ENCODE measurements at places on chromosomes 6 and 20. TPM values are rescaled to one million over a fixed set of nuclear protein-coding genes. Genes with fewer than 3 reads are reported as not detected.

SPEF1 gene
- total RNA-seq = not detected

CTCFL gene
- total RNA-seq = not detected

DNA sequence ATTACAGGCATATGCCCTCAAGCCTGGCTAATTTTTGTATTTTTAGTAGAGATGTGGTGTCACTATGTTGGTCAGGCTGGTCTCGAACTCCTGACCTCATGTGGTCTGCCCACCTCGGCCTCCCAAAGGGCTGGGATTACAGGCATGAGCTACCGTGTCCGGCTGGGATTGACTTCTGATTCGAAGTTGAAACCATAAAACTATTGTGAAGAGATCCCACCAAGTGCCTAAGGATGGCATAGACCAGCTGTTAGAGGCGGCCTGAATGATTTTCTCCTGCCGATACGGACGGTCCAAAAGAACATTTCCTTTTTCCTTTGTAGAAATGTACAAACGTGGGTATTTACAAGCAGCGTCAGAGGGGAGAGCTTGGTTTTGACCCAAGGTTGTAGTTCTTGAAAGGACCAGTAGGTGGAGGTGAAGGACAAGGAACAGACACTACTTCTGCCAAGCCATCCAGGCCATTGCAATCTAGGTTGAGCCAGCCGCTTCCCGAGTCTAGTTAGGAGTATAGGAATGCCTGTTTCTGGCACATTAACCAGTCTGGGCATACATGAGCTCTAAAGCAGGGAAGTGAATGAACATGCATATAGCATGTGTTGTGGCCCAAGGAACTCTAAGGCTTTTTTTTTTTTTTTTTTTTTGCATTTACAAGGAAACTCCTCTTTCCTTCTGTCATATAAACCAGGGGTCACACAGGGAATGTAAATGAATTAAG is 29.0 kb downstream of the MOCS3 start:
- peak; percentile 82 for DNase-seq

DNA sequence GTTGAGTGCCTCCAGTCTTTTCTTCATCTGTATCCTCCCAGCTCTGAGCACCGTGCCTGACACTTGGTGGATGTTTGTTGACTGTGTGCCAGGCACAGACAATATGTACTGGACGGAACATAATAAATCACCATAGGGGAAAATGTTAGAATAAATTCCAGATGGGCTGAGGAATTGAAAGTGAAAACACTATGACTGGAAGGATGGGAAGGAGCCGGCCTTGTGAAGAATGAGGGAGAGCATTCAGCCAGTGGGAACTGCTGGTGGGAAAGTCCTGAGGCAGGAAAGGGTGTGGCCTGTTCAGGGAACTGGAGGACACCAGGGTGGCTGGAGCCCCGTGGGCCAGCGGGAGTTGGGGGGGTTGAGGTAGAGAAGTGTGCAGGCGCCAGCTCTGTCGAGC is 75.4 kb downstream of the MTHFD1L start:
- no peak for DNase-seq

DNA sequence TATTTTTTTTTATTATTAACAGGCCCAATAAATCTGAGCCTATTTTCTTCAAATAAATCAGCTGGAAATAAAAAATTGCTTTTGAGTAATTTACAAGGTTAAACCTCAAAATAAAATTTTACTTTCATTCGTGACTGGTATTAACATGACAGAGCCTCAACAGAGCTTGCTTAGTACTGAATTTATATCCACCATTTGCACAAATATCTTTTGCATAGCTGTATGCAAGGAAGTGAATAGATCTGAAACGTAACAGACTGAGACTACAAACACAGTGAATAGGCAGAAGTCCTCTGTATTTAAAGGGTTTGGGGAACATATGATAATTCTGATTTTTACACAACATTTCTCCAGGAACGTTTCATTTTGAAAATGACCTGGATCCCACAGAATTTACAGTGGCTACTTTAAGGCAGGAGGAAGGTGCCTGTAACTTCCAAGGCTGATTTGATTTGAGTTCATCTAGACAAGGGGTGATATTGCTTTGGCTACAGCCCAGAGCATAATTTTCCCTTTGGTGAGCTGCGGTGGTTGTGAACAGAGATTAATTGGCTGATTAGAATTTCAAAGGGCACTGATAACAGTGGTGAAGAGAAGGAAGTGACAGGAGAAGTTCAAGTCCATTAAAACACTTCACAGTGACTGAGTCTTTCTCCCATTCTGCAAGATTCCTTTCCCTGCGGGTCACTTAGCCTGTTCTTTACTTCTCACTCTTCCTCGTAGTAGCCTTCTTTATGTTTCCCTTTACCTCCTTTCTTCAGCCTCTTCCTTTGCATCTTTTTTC is 121.2 kb upstream of the SASH1 start:
- DNase-seq = no peak

- no peak for DNase-seq
Measured at GRCh38 chr6:156182356-156182755, 594.8 kb upstream of the ARID1B start.

All from H4 (cell line).